Frontal cortex (tissue), 4 donors: ENCODE measurements at places on chromosomes 12 and 14. TPM values are rescaled to one million over a fixed set of nuclear protein-coding genes. Genes with fewer than 3 reads are reported as not detected.

Gene ESPL1
- total RNA-seq = 1.2 TPM

Gene MPHOSPH9
- total RNA-seq = 96.2 TPM

Gene VRTN
- total RNA-seq = not detected

GRCh38 chr12:58481811-58482210 is 438.5 kb downstream of the LRIG3 start:
- DNase-seq = no peak

- DNase-seq = no peak
Measured at GRCh38 chr12:16165506-16165905, 112.0 kb downstream of the SLC15A5 start.

- no peak for DNase-seq
Measured at GRCh38 chr12:132131952-132132351, 12.2 kb downstream of the DDX51 start.

GRCh38 chr14:51677266-51677665 is 25.6 kb downstream of the FRMD6 start:
- no peak for DNase-seq
